ENCODE measurements at places on chromosomes 12 and 14.

DNA sequence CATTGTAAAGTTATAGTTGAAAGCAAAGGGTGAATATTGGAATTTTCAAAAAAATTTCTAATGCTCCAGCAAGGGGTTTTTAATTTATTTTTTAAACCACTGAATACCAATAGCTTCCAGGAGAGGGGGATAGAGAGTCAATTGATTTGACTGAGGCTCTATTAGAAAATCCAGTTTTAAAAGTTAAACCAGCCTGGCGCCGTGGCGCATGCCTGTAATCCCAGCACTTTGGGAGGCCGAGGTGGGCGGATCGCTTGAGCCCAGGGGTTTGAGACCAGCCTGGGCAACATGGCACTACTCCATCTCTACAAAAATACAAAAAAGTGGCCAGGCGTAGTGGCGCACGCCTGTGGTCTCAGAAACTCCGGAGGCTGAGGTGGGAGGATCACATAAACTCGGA, 150.1 kb downstream of the SLC38A4 start:
- DNase-seq, result no peak

- no peak for DNase-seq
Measured at GRCh38 chr12:91127751-91128150, 16.5 kb upstream of the LUM start.

- DNase-seq, result no peak
Measured at GRCh38 chr12:75587340-75588106, 76.1 kb upstream of the KRR1 start.

DNA sequence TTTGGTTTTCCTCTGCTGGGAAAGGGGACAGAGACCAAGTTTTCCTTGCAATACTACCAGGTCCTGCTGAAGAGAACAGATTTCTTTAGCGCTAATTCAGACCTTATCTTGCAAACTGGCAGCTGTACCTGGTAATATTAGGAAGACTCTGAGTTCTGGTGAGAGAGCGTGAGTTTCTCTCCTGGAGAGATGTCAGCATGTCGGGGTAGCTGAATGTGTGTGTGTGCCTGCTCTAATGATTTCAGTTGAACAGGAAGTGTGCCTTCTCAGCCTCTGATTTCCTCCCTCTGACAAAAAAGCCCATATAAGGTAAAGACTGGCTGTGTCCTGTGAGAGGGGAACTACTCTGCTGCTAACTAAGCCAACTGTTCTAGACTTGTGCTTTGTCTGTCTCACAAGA, 10.3 kb upstream of the ERP27 start:
- peak; percentile 64 for DNase-seq

GRCh38 chr12:12267742-12268200, 927 bp upstream of the LRP6 start:
- DNase-seq, result no peak

DNA sequence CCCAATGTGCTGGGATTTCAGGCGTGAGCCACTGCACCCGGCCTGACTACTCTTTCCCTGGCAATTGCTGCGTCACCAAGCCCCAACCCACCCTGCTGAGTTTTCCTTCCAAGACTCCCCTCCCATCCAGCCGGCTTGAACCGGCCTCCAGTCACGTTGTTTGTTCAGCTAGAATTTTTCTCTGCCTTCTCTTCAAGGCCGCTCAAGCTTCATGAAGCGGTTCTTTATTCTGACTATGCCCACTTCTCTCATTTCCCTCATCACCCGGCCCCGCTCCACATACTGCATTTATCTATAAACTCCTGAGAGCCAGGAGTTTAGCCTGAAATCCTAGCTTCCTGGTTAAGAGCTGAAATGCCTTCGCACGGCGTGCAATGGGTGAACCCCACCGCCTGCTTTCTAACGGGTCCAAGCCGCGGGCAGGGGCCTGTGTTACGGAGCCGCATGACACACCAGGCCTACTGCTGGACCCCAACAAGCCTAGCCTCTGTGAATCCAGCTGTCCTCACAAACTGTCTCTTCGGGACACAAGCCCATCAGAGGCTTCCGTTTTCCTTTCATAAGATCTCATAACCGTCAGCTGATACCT, 999 bp upstream of the DCAF4 start:
- no peak for DNase-seq

GRCh38 chr12:66304296-66304900, 2.1 kb downstream of the HELB start:
- DNase-seq, result no peak

DNA sequence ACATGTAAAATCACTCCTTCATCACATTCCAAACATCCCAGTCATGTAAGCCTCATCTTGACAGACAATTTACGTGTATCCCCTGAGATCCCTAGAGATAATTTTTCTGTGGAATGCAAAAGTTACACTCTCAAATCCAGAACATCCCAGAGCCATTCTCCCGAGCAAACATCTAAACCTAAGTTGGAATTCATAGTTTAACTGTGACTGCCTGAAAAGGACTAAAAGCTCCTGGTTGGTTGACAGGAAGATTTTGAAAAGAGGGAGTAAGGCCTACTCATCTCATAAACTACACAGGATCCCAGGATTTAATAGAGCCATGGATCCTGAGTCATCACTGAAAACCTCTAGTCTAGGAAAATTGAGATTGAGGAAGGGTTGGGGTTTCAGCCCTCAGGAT, 123.6 kb downstream of the SCN8A start:
- no peak for DNase-seq

DNA sequence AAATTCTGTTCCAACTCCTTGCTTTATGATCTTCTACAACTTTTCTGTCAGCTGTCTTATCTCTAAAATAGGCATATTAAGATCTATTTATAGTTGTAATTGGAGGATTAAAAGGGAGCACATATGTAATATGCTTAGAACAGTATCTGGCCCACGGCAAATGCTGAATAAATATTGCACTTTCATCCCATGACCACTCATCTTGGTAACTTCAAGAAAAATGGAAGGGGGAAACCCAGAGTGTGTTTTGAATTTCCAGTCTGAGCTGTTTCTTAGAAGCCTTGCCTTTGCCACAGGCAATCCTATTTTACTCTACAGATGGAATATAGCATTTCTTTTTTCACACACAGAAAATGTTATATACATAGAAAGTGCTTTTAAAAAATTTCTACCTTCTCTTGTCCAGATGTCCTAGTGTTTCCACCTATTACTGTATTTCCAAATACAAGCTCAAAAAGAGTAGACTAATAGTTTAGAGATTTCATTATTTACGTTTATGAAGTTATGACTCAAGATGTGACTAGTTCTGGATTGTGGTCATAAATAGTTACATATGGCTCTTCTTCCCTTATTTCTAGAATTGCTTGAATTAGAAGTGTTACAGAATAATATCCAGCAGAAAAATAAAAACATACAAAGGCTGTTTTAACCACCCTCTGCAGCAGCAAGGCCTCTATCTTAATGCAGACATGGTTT, 6.2 kb upstream of the STXBP6 start:
- no peak for DNase-seq

GRCh38 chr12:103128862-103129501, 171.5 kb downstream of the ASCL1 start:
- DNase-seq, result no peak

DNA sequence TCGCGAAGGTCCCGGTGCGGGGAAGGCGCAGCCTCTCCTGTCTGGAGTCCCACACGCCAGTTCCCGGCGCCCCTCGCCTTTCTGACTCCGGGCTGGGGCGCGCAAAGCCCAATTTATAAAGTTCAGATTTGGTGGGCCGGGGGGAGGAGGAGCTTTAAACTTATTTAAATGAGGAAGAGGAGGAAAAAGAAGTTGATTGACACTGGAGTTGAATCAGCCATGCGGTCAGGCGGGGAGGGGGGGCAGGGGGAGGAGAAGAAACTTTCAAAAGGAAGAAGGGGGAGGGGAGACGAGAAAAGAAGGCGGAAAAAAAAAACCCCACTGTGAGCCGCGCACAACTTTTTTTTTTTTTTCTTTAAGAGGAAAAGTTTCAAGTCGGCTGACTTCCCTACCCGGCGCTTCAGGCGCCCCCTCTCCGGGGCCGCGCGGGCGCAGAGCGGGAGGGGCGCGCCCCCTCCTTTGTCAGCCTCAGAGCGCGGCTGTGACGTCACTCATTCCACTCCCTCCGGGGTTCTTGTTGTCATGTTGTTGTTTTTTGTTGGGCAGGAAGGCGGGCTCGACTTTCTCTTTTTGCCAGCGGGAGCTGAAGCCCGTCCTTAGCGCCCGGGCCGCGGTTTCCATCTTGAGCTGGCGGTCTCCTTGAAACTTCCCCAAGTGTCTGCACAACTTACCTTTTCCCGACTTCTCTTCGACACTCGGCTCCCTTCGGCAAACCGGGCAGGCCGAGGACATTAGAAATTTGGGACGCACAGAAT, at the start of gene ZFP36L1:
ZFP36L1 (minus strand) TSS at position 89 of the 755 bp plus-strand sequence. CDS start 129 bp downstream, outside the sequence.
- peak; percentile 96 for DNase-seq

- no peak for DNase-seq
Measured at GRCh38 chr14:88476214-88476774, 78.5 kb downstream of the PTPN21 start.

DNA sequence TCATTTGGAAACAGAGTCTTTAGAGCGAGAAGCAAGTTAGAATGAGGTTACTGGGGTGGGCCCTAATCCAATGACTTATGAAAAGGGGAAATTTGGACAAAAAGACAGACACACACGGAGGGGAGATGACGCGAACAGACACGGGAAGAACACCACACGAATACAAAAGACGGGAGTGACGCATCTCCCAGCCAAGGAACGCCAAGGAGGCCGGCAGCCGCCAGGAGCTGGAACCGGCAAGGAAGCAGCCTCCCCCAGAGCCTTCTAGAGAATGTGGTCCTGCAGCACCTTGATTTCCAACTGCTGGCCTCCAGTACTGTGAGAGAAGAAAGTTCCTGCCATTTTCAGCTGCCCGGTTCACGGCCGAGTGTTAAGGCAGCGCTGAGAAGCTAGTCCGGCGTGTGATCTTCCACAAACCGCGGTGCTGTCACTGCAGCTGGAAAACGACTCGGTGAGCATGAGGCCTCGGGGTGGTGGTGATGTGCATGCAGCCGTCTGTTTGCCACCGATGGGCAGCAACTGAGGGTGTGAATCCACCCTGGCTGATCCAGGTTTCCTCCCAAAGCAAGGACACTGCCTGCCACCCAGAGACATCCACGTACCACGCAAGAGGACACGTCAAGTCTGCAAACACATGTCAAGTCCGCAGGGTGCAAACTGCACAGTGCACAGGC, 124.5 kb downstream of the NCOR2 start:
- DNase-seq, result no peak

DNA sequence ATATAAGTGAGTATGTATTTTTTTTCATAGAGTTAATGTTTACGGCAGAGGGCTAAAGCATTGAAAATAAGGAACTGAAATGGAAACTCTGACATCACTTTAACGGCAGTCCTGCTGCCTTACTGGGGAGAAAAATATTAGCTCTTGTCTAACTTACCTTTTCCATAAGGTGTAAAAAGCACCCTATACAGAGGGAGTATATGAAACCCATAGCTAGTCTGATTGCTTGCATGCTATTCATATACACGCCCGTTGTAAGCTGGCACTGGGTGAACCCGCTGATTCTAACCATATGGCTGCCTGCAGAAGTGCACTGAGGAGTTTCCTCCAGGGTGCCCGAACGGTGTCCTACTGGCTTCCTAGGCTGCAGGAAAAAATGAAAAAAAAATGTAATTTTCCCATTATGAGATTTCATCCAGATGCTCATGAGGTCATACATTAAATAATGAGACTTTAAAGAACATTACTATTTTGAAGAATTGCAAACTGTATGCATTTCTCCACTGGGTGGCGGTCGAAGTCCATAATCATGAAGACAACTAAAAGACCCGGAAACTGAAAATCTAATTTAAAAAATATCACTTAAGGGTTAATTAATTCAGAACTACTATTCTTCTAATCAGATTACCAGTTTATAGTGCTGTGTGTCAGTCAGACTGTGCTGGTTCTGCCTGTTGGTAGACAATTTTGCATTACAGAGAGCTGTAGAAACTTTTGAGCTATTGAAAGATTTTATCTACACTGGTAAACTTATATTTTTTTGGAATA, 144.7 kb downstream of the ALX1 start:
- DNase-seq, result no peak

DNA sequence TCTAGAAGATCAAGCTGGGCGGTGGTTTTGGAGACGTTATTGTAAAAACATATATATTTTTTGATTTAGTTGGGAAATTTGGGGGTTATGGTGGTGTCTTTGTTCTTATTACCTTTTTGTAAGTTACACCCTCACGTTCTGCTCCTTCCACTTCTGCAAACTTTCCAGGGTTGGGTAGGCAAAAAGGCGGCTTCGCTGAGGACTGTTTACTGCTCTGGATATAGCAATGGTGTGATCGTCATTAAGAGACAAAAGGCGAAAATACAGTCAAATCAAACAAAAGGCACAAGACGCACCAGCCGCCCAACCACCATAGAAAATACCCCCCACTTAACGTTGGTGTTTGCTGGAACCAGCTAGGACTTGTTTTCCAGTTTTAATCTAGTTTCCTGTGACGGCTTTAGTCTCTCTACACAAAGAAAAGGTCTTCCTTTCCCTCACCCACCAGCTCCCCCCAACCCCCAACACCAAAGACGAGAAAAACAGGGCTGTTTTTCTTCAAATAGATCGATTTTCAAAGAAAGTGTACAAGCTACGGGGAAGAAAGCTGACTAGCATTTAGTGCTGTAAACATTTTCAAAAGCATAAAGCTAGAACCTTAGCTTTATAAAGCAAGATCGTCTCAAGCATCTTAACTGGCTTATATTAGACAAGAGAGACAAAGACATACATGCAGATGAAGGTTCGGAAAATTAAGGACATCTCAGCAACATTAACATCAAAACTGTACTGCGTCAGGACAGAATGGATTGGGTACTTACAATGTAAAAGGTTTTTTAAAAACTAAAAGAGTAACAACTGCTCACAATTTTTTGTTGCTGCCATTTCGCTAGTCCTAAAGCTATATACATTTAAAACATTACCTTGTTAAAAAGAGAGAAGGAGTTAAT, 2.0 kb upstream of the SETD1B start:
- DNase-seq, result peak; percentile 50

DNA sequence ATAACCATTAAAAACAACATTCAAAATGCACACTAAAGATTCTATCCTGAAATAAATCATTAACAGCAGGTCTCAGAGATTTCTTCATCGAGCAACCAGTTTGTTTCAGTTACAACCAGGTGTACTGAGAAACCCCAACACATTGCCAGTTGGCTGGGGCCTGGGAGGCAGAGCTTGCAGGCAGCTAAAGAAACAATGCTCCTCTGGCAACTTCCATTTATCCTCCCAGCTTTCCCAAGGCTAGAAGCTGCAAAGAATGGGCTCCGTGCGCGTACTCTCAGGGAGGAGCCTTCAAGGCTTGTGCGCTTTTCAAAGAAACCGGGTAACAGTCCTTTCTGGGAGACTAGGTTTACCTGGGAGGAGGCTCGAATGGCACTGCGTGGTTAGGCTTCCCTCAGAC, 181.6 kb downstream of the MSRB3 start:
- no peak for DNase-seq

DNA sequence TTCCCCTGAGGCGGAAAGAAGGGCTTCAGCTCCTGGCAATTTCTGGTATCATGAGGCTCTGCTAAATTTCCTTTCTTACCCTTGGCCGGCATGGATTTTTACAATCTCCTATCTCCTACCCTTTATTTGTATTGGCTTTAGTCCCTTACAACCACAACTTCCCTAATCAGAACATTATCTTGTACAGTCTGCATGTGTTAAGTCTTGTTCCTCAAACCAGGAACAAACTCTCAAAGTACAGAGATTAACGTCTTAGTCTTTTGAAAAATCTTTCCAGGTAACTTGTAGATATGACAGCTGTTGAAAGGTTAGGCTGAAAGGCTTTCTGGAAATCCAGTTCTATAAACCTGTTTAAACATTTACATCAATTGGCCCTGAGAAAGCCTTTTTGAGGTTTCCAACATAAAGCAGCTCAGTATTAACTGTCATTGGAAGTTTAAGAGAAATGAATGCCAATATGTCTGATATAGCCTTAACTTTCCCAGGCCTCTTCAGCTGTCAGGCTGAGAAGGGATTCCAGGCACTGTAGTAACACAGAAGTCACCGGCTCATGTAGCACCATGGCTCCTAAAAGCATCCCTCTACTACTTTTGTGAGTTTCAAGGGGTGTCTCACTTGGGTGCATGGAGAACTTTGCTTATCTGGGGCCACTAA, 360.5 kb downstream of the FUT8 start:
- no peak for DNase-seq

All from activated CD4-positive, alpha-beta T cell treated with anti-CD3 and anti-CD28 coated beads for 4 hours (primary cell).